Esophagus (tissue), 2 donors: ENCODE measurements at places on chromosomes 4 and X. TPM values are rescaled to one million over a fixed set of nuclear protein-coding genes. Genes with fewer than 3 reads are reported as not detected.

Gene MAGEA2
- polyA plus RNA-seq, result not detected

Gene MAGEA3
- not detected for polyA plus RNA-seq

Gene XKRX
- polyA plus RNA-seq, result 1.5 TPM

Gene STPG2
- 0.02 TPM for polyA plus RNA-seq

Gene C1QTNF7
- 0.85 TPM for polyA plus RNA-seq

Gene GABRE
- polyA plus RNA-seq, result 26.3 TPM

Gene MFAP3L
- polyA plus RNA-seq, result 0.31 TPM
